ENCODE measurements at places on chromosomes 2 and 18.

- DNase-seq = no peak
Observed at GRCh38 chr2:100230754-100231153, 88.4 kb upstream of the AFF3 start.

DNA sequence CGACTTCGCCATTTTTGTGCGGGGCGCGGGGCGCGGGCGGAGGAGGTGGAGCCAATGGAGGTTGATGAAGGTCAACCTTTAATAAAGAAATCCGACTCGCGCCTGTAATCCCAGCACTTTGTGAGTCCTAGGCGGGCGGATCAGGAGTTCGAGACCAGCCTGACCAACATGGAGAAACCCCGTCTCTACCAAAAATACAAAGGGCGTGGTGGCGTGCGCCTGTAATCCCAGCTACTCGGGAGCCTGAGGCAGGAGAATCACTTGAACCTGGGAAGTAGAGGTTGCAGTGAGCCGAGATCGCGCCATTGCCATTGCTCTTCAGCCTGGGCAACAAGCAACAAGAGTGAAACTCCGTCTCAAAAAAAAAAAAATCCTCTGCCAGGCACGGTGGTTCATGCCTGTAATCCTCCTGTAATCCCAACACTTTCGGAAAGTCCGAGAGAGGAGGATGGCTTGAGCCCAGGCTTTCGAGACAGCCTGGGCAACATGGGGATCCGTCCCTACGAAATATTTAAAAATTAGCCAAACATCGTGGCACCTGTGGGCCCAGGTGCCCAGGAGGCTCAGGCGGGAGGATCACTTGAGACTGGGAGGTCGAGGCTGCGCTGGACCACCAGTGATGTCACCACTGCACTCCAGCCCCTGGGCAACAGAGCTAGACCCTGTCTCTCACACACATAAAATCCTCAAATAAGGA, 493 bp upstream of the PREB start:
- no peak for DNase-seq

DNA sequence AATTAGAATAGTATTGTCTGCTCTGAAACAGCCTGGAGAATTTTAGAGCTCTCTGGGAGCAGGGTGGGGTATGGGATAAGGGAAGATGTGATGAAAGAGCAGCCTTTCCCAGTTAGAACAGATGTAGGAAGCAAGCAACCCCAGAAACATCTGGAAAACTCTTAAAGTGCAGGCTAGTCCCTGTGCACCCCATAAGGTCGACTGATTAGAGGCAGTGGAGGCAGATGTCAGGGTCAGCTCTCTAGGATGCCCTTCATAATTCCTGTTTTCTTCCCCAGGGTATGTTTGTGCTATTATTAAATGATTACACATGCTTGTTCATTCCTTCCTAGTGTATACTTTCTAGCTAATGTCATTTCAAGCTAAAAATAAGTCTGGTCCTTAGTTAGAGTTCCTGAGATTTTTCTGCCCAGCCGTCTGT, 41.7 kb downstream of the PTPRM start:
- DNase-seq = no peak

DNA sequence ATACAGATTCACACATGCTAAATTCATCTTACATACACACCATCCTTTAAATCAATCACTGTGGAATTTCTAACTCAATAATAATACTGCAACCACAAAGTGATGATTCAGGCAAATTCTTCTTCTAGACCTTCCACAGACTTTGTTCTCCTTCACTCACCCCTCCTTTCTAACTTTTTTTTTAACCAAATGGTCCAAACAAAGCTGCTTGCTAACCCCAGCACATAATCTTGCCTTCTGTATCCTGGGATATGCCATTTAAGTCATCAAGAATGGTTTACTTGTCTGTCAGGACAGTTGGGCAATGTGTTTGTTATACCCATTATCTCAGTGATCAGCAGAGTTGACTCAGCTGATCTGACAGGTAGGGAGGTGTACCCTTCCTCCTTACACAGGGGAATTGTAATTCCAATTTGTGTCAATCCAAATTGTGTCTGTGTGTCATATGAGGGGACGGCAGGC, 10.0 kb downstream of the SLC40A1 start:
- no peak for DNase-seq

DNA sequence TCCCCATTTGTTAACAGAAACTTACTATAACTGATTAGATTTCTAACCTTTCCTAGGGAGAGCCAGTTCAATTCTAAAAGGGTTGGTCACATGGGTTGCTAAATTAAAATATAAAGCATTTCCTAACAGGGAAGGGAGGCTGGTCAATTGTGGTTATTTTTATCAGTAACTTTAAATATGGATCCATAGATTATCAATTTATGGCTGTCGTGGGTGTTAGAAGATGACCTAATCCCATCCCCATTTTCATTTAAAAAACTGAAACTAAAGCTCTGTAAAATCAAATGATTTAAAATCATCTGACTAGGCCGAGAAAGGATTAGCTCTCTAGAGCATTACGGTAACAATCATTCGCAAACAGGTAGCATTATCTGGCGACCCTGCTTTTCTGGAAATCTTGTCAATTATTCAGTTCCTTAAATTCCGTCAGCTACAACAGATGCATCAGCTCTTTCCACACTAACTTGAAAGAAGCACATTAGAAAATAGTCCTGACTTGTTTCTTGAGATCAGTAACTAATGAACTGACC, 953 bp upstream of the HNRNPA3 start:
- no peak for DNase-seq

DNA sequence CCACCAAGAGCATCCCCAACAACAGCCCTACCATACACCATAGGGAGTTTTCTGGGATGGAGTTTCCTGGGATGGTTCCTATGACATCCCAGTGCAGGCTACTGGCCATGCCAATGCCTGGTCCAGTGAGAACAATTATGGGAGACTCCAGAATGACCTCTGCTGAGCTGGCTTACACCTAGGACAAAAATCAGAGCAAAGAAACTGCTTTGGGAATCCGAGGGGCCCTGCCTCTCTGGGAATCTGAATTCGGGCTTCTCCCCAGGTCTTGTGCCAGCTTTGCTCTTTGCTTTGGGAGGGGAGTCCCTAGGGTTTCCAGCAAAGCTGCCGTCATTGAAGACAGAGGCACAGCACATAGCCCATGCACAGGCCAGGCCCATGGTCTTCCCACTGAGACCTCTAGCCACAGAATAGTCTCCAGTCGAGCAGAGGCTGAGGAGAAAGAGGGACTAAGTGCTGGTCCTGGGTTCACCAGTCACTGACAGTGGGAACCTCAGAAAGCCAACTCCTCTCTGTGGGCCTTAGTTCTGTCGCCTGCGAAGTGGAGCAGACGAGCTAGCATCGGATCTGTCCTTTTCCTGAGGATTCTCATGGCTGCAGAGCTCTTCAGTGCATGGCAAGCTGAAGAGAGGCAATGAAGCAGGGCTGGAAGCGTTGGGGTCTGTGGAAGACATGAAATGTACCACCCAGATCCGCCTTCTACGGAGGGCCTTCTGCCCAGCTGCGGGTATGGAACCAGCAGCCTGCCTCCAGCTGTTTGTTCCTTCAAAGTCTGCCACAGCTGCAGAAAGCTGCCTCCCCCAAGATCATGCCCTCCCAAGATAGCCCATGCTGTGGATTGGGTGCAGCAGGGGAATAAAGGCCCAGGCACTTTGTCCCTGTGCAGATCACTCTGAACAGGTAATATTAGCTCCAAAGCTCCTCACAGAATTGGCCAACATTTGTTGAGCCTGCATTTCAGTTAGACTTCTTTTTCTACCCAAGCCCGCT, 11.2 kb upstream of the LBH start:
- DNase-seq = no peak

Data from activated CD8-positive, alpha-beta memory T cell treated with anti-CD3 and anti-CD28 coated beads for 48 hours (primary cell).